Dorsolateral prefrontal cortex (tissue), 122 donors: ENCODE measurements at places on chromosomes 12 and 14. TPM values are rescaled to one million over a fixed set of nuclear protein-coding genes. Genes with fewer than 3 reads are reported as not detected.

Gene BICD1
- total RNA-seq, result 76.9 TPM

Gene RNF212B
- not detected for total RNA-seq

Gene HOXC11
- total RNA-seq, result not detected

Gene BHLHE41
- 130 TPM for total RNA-seq

Gene BEGAIN
- total RNA-seq, result 12.3 TPM

Gene IL22
- not detected for total RNA-seq

Gene FAR2
- total RNA-seq, result 39.0 TPM

Gene CARMIL3
- total RNA-seq, result 13.7 TPM

Gene PTPRO
- total RNA-seq, result 40.3 TPM

Gene PTPN21
- total RNA-seq, result 19.3 TPM

Gene ZNF385A
- total RNA-seq, result 70.9 TPM

Gene B3GNT4
- total RNA-seq, result 10.5 TPM

Gene LRRC9
- total RNA-seq, result 2.1 TPM

Gene NPAS3
- total RNA-seq, result 78.8 TPM

Gene MYF6
- not detected for total RNA-seq

Gene ERH
- 129 TPM for total RNA-seq

Gene CHURC1
- total RNA-seq, result 58.8 TPM

Gene OVCH1
- total RNA-seq, result 1.8 TPM

Gene RTN1
- 801 TPM for total RNA-seq

Gene MSRB3
- total RNA-seq, result 22.4 TPM

Gene GPR137C
- 21.7 TPM for total RNA-seq

Gene COCH
- total RNA-seq, result 4.1 TPM

Gene TMEM253
- total RNA-seq, result not detected

Gene GZMB
- total RNA-seq, result not detected

Gene CATSPERB
- 1.1 TPM for total RNA-seq
